Stimulated activated naive CD4-positive, alpha-beta T cell (primary cell): ENCODE measurements at places on chromosomes 1 and 21.

GRCh38 chr21:35521852-35522505 is 472.9 kb upstream of the RUNX1 start:
- no peak for DNase-seq

GRCh38 chr1:51288578-51288977 is 41.8 kb downstream of the TTC39A start:
- no peak for DNase-seq

GRCh38 chr1:233614173-233614742 is 352 bp downstream of the KCNK1 start:
- no peak for DNase-seq

DNA sequence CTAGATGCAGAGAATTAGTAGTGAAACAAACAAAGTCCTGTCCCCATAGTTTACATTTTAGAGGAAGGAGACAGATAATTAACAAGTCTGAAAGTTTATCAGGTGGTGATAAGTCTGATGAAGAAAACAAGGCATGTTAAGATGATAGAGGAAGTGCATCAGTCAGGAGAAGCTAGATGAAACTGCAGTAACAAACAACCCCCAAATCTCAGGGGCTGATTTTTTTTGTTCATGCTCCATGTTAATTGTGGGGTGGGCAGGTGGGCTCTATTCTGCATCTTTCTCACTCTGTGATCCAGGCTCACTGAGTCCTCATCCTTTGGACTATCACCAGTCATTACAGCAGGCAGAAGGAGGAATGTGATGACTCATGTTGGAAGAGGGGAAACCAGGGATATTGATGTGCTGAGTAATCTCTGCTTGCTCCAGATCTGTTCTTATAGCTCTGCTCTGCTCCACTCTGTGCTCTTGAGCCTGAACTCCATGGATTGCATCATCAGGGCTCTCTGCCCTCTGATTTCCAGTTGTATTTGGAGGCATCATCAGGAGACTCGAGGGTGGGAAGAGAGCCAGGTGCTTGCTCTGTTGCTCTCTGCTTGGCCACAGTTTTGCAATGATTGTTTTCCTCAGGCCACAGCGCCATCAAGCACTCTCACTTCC is 166.9 kb downstream of the IER5 start:
- DNase-seq: no peak

GRCh38 chr1:72851597-72851996 is 569.3 kb upstream of the NEGR1 start:
- DNase-seq: no peak

- DNase-seq: no peak
Measured at GRCh38 chr21:16388911-16389560, 659.3 kb downstream of the USP25 start.

DNA sequence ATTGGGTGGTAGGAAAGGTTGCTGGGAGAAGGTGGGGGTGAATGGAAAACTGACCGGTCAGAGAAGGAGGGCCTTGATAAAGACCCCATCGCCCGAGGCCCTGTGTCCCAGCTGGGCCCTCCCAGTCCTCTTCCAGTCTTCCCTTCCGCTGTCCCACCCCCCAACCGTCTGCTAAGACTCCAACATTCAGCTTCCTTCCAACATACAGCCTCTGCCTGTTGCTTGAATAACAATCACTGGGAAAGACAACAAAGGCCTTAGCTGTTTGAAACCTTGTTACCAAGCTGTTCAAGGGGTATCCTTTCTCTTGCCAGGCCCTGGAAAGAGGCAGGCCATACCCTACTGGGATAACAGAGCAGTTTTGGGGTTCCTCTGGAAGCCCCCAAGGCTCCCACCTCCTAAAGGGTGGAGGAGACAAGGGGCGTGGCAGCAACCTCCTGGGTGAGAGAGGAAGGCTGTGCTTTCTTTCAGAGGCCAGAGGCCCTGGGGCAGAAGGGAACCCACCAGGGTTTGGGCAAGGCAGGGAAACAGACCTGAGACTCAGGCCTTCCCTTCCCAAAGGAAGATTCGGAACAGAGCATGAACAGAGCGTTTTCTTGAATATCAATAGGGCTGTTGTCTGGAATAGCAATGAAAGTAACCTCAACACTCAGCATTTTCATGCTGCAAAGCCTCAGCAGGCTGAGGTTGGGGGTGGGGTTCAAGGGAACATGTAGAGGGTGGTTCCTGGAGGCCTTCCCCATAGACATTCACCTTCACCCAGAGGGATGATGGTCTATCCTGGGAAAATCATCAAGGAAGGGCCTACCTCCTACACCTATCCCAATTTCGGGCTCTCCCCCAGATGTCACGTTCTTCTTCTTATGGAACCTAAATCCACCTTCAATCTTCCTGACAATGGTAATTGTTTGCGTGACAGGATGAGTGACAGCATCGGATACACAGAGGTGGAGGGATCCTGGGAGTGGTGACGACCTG is 4.1 kb downstream of the ETNK2 start:
- no peak for DNase-seq

DNA sequence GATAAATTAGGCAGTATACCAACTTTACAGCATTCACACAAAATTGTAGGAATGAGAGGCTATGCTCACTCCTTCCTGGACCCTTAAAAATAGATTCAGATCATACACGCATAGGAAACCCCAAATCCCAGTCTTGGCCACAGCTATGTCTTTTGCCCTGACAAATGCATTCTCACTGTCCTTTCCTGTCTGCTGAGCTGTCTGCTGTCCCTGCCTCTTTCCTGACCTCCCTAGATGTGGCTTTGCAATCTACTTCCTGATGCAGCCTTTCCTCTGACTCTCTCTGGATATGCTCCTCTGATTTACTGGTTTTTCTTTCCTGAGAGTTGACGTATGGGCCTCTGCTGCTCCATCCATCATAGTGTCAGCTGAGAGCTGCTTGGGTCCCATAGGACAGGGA is 59.8 kb upstream of the SLC35F3 start:
- no peak for DNase-seq

GRCh38 chr1:151058692-151059091 is 730 bp downstream of the CDC42SE1 start:
- no peak for DNase-seq

DNA sequence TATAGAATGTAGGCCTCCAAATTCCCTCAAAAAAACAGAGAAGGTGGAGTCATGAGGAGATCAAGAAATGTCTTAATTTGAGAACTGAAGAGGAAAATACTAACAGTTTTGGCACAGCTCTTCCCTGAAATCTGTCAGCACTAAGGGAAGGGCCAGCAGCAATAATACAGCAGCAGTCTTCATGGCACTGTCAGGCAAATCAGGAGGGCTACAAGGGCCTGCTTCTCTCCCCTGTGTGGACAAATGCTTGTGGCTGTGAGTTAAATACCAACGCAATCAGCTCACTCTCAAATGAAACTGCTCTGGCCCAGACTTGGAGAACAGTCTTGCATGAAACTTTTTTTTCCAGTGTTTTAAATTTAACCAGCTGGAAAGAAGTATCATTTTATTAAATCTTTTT is 20.5 kb upstream of the CNN3 start:
- DNase-seq: no peak

GRCh38 chr1:108585313-108585712 is 25.4 kb downstream of the EEIG2 start:
- no peak for DNase-seq

DNA sequence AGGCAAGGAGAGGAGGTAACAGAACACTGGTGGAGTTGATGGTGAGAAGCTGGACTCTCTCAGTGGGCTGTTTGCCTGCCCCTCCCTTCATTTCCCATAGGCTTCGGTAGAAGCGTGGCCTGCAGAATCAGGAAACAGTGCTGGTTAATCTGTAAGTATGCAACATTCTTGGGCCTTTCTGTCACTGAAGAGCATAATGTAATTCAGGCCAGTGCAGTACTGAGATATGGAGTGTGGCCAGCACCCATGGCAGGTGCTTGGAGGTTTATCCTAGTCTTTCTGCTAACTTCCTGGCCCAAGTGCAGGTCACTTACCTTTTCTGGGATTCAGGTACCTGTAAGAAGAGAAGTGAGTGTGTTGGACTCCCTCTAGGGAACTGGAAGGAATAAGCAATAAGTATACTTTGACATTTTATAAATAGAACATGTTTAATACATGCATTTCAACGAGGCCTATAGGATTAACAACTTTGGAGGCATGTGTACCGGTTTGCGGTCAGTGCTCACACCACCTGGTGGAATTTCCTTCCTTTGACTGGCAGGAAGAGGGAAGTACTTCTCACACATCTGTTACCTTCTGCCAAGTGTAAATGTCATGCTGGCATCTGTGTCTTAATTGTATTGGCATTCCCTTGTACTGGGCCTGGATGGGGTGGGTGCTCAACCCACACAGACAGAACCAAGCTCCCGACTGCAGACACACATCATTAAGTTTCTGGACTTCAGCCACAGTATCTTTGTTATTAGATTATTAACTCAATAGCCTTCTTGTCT is 105.5 kb downstream of the KIF26B start:
- no peak for DNase-seq

DNA sequence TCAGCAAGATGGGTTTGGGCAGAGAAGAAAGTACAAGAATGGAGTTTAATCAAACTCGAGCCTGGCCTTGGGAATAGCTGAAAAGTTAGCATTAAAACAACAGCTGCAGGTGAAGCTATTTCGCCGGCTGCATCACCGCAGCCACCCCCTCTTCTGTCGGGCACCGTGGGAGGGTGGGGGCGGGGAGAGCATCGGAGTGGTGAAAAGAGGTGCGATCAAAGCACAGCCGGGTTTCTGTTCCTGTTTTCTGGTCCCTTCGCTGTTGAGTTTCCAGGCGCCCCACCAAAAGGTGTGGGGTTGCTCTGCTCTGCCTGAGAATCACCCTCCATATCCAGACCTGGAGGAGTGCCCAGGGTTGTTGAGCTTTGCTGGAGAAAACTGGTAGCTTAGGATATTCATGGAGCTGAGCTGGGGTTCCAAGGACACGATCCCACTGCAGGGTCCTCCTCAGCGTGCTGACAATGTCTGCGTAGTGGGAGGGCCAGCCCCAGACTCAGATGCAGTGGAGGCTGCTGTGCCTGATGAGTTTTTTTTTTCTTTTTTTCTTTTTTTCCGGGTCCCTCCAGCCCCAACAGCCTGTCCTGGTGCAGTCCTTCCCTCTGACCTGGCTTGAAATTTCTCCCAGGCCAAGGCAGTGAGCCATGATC is 127.5 kb upstream of the C1orf174 start:
- no peak for DNase-seq
